Tongue (tissue), 3 donors: ENCODE measurements at places on chromosomes 1 and 21. TPM values are rescaled to one million over a fixed set of nuclear protein-coding genes. Genes with fewer than 3 reads are reported as not detected.

DNA sequence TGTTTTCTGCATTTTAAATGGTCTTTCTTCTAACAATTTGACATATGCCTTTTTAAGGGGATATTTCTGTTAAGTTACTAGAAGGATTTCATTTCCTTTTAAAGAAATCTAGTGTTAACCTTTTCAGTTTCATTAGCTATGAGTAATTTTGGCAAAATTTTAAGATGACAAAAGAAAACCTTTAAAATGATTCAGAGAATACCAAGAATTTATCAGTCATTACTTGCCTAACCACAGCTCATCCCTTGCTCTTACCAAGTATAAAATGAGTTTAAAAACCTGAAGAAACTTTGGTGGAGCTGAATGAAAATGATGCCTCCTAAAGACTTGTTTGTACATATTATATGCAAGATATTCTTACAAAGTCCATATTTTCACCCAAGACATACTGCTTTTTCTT, 101.7 kb downstream of the NEK7 start:
- no peak for DNase-seq

DNA sequence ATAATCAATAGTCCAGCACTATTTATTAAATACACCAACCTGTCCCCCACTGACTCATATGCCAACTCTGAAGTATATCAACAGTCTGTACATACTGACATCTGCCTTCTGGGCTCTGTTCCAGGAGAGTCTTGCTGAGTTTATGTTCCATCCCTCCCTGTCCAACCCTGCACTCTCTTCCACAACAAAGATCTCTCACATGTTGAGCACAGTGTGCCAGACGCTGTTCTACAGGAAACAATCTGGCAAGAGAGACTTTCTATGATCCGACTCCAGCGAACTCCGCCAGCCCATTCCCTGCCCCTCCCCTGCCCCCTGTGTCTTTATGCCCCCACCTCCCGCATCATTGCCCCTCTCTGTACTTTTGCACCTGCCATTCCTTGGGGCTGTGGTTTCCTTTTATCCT, 3.4 kb downstream of the LACTBL1 start:
- DNase-seq, result peak; percentile 94

DNA sequence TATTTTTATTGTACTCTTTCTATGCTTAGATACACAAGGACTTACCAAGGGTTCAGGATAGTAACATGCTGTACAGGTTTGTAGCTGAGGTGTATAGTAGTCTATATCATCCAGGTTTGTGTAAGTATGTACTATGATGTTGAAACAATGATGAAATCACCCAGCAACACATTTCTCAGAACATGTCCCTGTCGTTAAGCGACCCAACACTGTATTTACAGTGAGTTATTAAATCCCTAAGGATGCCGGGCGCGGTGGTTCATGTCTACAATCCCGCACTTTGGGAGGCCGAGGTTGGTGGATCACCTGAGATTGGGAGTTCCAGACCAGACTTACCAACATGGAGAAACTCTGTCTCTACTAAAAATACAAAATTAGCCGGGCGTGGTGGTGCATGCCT, 21.6 kb upstream of the RCOR3 start:
- no peak for DNase-seq

GRCh38 chr1:57249511-57249910, 174.3 kb downstream of the DAB1 start:
- DNase-seq, result no peak

GRCh38 chr21:14678973-14679574, 133.0 kb upstream of the SAMSN1 start:
- DNase-seq, result no peak

- DNase-seq, result no peak
Observed at GRCh38 chr21:43362915-43363314, 64.0 kb downstream of the SIK1 start.

- no peak for DNase-seq
Observed at GRCh38 chr1:13435458-13435857, 25.2 kb downstream of the PRAMEF20 start.

DNA sequence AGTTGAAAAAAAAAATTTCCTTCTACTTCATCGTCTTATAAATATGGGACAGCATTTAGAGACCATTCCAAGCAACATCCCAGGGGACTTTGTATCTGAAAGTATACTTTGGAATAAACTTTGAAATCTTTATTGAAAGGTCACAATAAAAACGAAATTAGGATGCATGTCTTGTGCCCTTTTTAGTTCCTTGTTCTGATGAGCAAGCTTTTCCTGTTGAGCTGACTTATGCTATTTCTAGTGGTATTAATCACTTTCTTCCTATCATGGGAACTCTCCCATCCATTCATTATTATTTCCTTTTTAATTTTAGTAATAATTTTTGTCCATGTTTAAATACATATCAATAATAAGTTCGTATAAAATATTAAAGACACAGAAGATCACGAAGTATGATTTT, 4.0 kb upstream of the GBP2 start:
- DNase-seq, result no peak

DNA sequence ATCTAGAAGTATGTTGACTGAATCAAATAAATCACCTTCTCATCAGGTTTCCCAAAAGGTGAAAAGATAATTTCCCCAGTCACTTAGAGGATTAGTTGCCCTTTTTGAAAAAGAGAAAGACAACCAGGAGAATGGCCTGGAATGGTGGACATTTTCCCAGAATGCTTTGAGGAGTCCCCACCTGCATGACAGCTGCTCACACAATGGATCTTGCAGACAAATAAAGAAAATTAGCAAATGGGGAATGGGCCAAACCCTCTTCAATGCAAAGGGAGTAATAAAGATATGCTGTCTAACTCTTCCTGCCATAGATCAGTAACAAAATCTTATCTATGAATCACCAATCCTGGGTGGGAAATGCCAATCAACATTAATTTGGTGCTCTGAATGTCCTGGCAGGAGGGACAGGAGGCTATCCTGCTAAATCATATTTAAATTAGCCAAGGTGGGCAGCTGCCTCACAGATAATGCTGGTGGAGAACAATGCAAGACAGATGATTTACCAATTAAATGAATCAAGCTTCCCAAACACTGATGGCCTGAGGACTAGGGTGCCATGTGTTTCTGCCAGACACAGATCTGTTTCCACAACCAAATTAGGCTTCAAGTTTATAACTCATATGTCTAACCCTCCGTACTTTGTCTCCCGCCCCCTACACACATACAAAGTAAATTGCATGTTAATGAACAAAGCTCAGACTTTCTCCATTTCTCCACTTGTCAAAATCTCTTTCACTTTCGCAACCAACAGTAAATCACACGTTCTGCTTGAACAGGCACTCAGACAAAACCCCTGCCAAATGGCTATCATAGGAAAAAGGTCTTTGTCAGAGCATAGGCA, 488.0 kb upstream of the PLXNA2 start:
- peak; percentile 9 for DNase-seq

GRCh38 chr1:2953688-2954285, 67.5 kb upstream of the ACTRT2 start:
- no peak for DNase-seq

GRCh38 chr1:205343431-205344065, 13.2 kb downstream of the KLHDC8A start:
- no peak for DNase-seq

DNA sequence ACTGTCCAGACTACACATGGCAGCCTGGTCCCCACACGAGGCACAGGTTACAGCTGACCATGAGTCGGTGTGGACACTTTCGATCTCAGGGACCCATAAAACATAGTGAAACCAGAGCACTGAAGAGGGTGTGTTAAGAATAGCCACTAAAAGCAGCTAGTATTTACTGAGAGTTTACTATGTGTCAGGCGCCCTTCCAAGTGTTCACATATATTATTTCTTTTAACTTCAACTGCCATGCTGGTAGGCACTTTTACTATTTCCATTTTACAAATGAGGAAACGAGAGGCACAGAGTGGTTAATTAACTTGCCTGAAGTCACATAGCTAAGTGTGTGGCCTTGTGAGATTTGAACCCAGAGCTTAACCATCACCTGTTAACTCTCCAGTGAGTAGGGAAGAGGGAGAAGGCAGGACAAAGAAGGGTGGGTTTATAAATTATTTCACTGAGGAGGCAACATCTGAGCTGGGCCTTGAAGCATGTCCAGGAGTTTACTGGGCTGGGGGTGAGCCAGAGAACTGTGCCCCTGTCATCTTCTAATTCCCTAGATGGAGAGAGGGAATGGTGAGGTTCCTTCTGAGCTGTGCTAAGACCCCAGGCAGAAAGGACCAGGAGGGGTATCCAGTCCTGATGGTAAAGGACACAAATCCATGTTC, 20.7 kb downstream of the ABCA4 start:
- DNase-seq, result no peak

- DNase-seq, result no peak
Observed at GRCh38 chr1:115671176-115671934, 29.6 kb downstream of the VANGL1 start.

DNA sequence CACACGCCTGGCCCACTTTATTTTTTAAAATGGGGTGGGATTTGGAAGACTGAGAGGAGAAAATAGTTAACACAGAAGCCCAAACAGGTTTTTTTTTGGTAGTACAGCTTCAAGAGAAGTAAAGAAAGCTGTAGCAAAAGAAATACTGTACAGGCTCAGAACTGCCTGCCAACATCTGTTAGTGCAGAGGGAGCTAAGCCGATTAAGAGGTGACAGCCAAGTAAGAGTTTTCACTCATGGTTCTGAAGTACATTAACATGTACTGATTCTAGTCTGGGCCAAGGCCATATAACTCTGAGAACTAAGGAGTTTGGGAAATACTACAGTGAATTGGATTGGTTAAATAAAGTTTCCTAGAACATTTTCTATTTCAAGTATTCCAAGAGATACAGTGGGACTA, 51.6 kb downstream of the EIF2B3 start:
- peak; percentile 74 for DNase-seq

- DNase-seq, result no peak
Observed at GRCh38 chr1:50292276-50292675, 131.0 kb downstream of the DMRTA2 start.

DNA sequence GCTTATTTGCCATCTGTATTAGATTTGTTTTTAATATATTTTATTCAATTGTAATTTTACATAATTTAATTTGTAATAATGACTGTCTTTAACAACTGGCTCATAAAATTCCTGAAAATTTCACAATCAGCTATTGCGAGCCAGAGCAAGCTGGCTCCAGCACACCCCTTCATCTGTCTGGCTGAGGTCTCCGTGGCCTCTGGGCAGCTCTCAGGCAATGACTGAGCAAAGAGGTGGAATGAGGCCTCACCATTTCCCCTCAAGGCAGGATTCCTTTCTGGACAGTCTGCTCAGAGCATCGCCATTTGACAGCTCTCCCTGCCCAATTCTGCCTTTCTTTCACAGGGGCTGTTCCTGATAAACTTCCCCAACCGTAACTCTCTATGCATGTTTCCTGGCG, 5.8 kb upstream of the KANK4 start:
- no peak for DNase-seq

- DNase-seq, result no peak
Observed at GRCh38 chr1:47903723-47904122, 93.5 kb downstream of the TRABD2B start.

DNA sequence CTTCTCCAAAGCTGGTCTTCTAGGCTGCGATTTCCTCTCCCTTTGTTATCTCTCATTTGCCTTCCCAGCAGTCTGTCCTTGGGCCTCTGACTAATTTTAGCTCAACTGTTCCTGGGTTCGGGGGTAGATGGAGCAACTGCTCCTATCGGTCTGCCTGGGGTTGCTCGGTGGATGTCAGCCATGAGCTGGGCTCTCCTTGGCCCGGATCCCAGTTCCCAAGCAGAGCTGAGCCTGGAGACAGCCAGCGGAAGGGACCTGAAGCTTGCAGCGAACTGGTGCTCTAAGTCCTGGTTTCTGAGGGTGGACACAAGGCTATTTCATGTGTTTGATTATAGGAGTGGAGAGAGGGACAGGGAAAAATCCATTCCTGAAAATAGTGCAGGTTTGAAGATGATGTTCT, 423.0 kb downstream of the RPS6KC1 start:
- peak; percentile 78 for DNase-seq

DNA sequence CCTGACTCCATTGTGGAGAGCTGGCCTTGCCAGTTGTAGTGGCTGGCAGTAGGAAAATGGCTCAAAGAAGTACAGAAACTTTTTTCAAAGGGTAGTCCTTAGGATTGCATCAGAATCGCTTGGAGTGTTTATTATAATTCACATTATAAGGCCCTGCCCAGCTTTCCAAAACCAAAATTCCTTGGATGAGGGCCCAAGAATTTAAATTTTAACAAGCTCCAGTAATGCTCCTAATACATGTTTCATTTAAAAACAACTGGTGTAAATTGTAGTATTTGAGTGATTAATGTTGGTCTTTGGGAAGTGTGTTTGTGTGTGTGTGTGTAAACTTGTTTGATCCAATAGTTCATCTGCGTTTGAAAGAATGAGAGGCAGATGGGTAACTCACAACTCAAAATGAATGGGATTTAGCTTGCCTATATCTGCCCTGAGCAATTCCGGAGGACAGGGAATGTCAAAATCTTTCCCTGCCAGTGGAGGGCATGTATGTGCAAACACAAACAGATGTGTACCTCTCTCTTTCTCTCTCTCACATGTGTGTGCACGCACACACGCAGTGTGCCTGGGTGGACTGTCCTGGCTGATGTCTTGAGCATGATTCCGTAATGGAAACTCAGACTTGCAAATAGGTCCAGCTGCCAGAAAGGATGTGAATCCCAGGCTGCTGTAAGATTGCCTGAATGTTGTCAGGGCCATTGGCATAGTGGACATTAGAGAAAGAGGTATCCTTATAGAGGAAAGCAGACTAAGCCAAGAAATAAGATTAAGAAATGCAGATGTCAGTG, 293.1 kb downstream of the LMX1A start:
- DNase-seq, result peak; percentile 70

GRCh38 chr1:41358131-41359021, 2.9 kb upstream of the FOXO6 start:
- peak; percentile 76 for DNase-seq

DNA sequence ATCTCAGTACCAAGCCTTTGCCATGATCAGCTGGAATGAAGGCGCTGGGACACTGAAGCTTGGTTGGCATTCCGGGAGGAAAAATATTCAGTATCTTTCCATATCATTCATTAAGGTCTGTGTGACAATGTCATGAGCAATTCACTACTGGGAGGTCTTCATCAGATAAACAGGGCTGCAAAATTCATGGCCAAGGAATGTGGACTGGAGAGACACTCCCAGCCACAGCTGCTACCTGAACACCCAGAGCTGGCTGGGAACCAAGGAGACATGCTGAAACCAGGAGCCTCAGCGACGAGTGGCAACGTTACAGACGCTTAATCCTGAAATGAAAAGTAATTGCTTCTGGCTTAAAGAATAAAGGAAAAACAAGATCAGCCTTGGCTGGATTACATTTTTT, 30.6 kb upstream of the DDAH1 start:
- DNase-seq, result peak; percentile 83

MEX3A gene
- 4.0 TPM for total RNA-seq

TRPM2 gene
- total RNA-seq, result 2.2 TPM

GDAP2 gene
- total RNA-seq, result 21.4 TPM

ABCA4 gene
- 2.2 TPM for total RNA-seq

CLEC20A gene
- total RNA-seq, result not detected

LCE1E gene
- not detected for total RNA-seq

PLPPR5 gene
- 2.2 TPM for total RNA-seq

NBPF10 gene
- 2.9 TPM for total RNA-seq

AQP10 gene
- not detected for total RNA-seq

LRRC53 gene
- total RNA-seq, result not detected

LEFTY2 gene
- total RNA-seq, result 2.6 TPM
